Stimulated activated CD4-positive, alpha-beta T cell treated with anti-CD3 and anti-CD28 coated beads, Interleukin-4, amount 100 ng/mL, for 24 hours (primary cell): ENCODE measurements at places on chromosomes 2 and 18.

- DNase-seq = peak; percentile 35
Measured at GRCh38 chr2:234881413-234882241, 70.2 kb upstream of the SH3BP4 start.

DNA sequence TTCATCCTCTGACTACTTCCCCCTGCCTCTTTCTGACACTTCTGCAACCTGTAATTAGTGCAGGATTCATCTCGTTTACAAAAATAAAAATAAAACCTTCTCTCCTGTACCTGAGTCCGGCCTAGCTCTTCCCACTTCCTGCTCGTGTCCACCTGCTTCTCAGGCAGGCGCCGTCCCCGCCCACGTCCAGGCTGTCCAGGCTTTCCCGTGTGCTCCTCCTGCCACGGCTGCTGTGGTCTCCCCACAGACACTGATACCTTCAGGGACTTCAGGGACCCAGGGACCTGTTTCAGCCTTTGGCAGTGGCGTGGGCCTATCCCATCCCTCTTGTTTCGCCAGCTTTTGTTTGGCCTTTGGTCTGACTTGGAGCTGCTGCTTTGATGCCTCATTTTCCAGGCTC, 272.5 kb downstream of the PHLPP1 start:
- no peak for DNase-seq

DNA sequence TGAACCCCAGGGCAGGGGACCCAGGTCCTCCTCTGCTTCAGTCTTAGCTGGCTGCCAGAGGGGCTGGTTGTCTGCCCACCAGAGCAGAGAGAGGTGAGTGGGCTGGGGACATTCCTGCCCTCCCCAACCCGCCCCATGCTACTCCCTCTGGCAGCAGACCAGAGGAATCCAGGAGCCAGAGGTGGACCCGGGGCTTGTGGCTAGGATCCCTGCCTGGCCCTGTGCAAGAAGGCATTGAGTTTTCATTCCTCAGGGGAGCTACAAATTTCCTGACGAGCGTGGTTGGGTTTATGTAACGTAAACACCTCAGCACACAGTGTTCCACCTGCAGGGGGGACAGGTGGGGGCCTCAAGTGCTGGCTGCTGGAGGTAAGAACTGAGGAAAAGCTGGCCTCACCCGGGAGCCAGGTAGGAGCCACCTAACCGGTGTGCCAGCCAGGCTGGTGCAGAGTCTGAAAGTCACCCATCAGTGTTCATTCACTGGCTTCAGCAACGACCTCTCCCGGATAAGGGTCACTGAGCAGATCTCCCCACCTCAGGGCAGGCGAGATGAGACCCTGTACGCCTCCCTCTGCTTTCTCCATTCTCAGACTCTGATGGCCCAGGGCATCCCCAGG, 246.8 kb downstream of the DYSF start:
- no peak for DNase-seq

- no peak for DNase-seq
Measured at GRCh38 chr2:160507464-160507863, 13.9 kb upstream of the RBMS1 start.

DNA sequence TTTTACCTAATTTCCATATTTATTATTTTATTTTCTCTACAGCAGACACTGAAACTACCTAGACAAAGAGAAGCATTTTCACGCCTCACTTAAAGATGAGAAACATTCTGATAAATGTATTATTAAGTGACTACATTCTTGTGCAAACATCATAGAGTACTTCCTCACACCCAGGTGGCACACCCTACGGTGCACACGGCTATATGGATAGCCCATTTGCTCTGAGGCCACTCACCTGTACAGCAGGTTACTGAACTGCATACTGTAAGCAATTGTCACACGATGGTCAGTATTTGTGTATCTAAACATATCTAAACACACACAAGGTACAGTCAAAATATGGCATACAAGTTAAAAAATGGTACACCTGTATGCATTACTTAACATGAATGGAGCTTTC, 481.4 kb downstream of the CMPK2 start:
- DNase-seq = no peak

GRCh38 chr2:238987352-238987981, 139.6 kb downstream of the TWIST2 start:
- DNase-seq = no peak

GRCh38 chr2:102620332-102620731, 979 bp downstream of the SLC9A2 start:
- no peak for DNase-seq

DNA sequence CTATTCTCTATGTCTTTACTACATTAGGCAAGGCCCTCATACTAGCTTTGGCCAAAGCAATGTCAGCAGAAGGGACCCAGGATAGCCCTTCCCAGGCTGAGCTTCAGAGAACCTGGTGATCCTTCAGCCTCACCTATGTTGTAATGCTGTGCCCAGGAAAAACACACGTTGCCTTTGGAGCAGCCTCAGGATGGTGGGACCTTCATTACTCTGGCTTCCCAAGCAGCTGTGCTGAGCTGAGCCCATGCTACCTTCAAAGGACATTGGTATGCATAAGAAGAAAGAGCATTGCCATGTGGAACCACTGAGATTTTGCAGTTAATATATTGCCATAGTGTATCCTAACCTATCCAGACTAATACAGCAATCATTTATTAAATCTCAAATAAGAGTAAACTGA, 756.4 kb upstream of the ID2 start:
- no peak for DNase-seq

- DNase-seq = peak; percentile 43
Measured at GRCh38 chr2:135052997-135053474, 944 bp downstream of the RAB3GAP1 start.

DNA sequence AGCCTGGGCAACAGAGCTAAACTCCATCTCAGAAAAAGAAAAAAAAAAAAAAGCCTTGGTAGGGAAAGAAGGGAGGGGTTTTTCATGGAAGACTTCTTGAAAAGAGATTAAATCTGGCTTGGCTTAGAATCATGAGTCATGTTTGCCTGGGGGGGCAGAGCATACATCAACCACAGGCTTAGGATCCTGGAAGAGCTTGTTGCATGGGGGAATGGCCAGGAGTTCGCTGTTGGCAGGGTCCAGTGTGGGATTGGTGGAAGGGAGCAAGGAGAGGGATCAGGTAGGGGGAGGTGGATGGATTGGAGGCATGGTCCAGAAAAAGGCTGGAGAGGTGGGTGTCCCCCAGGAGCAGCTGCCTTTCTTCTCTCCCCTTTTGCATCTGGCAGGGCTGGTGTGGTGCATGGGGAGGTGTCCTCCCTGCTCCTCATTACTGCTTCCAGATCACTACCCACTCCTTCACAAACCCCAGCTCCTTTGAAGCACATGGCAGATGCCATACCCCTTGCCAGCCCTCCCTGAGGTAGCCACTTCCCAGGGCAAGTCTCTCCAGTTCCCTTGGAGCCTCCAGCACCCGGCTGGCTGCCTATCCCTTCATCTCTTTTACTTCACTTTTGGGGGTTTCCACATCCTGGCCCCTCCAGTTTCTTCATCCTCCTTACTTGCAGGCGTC, 2.5 kb downstream of the ARMC9 start:
- DNase-seq = no peak
